ENCODE measurements at places on chromosomes 5 and 9.
A peak's percentile ranks its signal among the peaks of the same experiment; 100 is the strongest.

GRCh38 chr5:175448276-175448675 lies 4.3 kb upstream of the DRD1 start:
- no peak for DNase-seq

DNA sequence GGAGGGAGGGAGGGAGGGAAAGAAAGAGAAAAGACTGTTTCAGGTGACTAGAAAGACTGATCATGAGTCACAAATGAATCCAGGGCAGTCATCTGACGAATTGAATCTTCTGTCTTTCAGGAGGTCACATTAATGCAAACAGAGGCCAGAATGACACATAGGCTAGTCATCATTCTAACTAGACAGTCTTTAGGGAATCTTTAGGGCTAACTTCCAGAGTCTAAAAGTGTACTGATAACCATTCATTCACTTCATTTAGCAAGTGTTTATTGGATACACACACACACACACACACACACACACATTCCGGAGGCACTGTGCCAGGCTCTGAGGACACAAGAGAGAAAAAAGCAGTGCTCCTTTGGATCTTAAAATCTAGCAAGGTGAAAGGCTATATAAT lies 156.7 kb downstream of the EBF1 start:
- no peak for DNase-seq

- DNase-seq: no peak
These were observed 19.5 kb downstream of the FAM163B start for GRCh38 chr9:133589454-133590227.

- DNase-seq: peak; percentile 10
These were observed 542.4 kb downstream of the RAB3C start for GRCh38 chr5:59125011-59125961.

DNA sequence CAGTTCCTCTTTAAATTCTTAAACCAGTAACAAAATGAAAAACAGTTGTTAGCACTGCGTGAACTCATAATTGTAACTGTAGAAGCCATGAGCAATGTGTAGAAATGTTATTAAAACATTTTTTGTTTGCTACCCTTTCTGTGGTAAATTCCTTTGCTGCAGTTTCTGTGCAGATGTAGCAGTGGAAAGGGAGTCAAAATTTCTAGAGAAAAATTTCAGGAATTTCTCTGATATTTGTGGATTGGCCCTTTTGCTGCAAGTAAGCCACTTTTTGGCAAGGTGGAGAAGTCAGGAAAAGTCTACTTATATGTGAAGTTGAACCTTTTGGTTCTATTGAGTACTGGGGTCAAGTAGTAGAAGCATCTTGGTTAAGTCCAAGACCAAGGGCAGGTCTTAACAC lies 10.1 kb downstream of the FBXL7 start:
- DNase-seq: no peak

- DNase-seq: no peak
These were observed 45.6 kb upstream of the MYO10 start for GRCh38 chr5:16981700-16982099.

- no peak for DNase-seq
These were observed 65.4 kb downstream of the DRD1 start for GRCh38 chr5:175378444-175379028.

DNA sequence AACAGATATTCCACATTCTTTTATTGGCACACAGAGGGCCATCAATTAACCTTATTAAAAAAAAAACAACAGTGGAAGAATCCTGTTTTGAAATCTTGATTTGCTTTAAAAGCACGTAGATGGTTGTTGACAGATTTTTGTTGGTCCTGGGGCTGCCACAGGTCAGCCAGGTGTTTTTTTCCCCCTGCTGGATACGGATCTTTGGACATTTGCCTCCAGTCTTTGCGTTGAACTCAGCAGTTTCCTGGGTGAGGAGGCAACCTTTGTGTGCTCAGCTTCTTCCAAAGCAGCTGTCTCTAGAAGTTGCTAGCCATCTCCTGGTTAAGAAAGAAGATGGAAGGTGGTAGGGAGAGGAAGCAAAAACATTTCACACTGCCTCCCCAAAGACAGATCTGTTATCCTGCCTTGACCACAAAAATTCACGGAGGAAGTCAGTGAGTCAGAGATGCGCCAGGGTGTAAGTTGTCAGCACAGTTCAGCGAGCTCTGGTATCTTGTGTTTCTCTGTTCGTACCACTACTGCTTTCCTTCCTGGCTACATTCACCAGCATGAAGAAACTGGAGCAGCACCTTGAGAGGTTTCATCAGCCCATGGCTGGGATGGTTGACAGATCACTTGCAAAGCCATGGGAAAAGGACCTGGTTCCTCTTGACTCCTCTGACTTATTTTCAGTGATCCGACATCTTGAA lies 207.3 kb downstream of the ARHGAP26 start:
- DNase-seq: peak; percentile 74

DNA sequence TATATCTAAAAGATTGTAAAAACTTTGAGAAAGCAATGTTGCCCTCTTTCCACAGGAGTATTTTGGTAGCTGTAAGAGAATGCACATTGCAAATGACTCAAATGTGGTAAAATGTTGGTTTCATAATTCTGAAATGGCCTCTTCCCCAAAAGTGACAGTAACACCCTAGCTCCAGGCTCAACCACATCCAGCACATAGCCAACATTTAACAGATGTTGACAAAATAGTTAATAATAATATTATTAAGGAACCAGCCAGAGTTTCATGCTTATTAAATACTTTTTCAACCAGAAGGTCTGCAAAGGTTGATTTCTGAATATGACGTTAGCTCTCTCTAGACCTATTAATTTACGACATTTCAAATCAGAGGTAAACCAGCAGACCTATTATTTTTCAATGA lies 1.3 kb downstream of the ANXA1 start:
- no peak for DNase-seq

DNA sequence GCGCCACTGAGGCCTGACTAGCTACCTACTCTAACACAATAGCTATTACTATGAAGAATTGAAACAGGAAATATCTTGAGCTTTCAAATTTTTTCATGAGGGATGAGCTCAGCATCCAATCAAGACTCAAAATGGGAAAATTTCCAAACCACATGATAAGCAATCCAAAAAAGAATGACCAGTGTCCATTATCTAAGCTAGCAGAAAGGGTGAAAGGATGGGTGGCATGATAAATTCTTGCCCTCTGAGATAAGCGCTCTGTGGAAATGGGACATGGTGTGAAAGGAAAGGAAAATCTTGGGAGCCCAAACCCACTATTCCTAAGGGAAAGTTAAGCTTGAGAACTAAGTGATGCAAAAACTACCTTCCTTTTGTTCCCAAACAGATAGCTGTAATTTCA lies 170.2 kb upstream of the NREP start:
- no peak for DNase-seq

DNA sequence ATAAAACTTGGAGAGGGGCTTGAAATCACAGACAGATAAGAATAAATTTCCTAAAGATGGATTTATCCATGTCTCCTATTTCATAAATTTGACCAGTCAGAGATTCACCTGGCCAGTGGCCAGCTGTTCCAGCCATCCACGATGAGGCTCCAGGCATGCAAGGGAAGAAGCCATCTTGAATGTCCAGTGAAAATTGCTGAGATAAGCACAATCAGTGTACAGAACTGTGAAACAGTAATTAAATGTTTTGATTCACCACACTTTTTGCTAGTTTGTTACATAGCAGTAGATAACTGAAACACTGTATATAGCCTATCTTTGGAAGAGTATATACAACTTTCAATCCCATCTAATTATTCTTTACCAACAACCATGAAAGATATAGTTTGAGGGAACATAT lies 163.5 kb downstream of the HINT1 start:
- DNase-seq: no peak

GRCh38 chr5:3288325-3288724 lies 307.3 kb upstream of the IRX1 start:
- no peak for DNase-seq

DNA sequence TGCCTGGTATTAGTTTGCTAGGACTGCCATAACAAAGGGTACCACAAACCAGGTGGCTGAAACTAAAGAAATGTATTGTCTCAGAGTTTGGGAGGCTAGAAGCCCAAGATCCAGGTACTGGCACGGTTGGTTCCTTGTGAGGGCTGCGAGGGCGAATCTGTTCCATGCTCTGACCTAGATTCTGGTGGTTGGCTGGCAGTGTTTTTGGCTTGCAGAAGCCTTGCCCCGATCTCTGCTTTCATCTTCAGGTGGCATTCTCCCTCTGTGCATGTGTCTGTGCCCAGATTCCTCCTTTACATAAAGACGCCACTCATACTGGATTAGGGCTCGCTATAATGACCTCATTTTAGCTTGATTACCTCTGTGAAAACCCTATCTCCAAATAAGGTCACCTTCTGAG lies 36.7 kb downstream of the RAI14 start:
- DNase-seq: no peak
